CD4-positive, alpha-beta T cell treated with Interleukin-17A for 4 hours (primary cell): ENCODE measurements at places on chromosomes 11 and 22.

- no peak for DNase-seq
Measured at GRCh38 chr11:70608568-70609470, 210.5 kb downstream of the CTTN start.

GRCh38 chr11:120942701-120943100 lies 81.2 kb upstream of the TBCEL start:
- no peak for DNase-seq

GRCh38 chr11:33443684-33444083 lies 186.5 kb downstream of the HIPK3 start:
- no peak for DNase-seq

GRCh38 chr11:59710136-59710847 lies 3.4 kb downstream of the OR10V1 start:
- no peak for DNase-seq

GRCh38 chr11:61266602-61267001 lies 25.6 kb downstream of the PGA5 start:
- DNase-seq: no peak

- DNase-seq: no peak
Measured at GRCh38 chr22:21626735-21627469, 2.9 kb downstream of the YDJC start.

- no peak for DNase-seq
Measured at GRCh38 chr22:23688121-23688520, 2.7 kb upstream of the RGL4 start.

GRCh38 chr22:26903030-26903856 lies 245.9 kb downstream of the MIAT start:
- DNase-seq: peak; percentile 7

DNA sequence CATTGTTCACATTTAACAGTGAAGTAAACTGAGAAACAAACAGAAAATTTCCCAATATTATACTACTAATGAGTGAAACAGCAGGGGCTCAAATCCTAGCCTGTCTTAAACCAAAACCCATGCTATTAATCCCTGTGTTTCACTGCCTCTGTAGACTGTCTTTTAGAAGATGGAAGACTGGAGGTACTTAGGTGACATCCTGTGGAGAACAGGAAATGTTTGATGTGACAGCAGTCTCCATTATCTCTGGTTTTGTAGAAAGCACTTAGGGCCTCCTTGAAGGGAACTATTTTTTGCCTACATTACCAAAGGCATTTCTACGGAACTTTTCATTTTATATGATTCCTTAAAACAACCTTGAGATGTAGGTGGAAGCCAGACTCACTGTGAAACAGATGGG lies 288.1 kb upstream of the SORL1-AS1 start:
- DNase-seq: no peak

GRCh38 chr11:119797123-119797611 lies 68.2 kb upstream of the NECTIN1 start:
- no peak for DNase-seq

- DNase-seq: no peak
Measured at GRCh38 chr11:95897731-95898130, 26.2 kb downstream of the MTMR2 start.

DNA sequence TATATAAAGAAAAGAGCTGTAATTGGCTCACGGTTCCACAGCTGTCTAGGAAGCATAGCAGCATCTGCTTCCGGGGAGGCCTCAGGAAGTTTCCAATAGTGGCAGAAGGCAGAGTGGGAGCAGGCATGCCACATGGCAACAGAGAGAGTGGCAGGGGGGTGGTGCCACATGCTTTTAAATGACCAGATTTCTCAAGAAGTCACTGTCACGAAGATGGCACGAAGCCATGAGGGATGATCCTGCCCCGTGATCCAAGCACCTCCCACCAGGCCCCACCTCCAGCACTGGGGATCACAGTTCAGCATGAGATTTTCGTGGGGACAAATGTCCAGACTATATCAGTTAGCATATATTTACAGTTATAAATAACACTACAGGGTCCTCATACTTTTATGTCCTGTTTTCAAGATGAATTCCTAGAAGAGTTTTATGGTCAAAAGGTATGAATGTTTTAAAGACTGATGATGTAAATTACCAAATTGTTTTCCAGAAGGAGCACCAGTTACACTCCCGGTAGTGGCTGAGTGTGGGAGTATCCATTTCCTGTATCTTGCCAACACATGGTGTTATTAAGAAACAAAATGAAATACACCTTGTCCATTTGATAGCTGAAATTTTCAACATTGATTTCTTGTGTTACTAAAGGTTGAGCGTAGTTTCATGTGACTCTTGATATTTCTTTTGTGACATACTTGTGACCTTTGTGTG lies 19.2 kb downstream of the FAM118A start:
- DNase-seq: no peak

- DNase-seq: no peak
Measured at GRCh38 chr22:27771637-27772036, 29.9 kb downstream of the MN1 start.

GRCh38 chr11:22577854-22578253 lies 47.8 kb downstream of the FANCF start:
- no peak for DNase-seq

DNA sequence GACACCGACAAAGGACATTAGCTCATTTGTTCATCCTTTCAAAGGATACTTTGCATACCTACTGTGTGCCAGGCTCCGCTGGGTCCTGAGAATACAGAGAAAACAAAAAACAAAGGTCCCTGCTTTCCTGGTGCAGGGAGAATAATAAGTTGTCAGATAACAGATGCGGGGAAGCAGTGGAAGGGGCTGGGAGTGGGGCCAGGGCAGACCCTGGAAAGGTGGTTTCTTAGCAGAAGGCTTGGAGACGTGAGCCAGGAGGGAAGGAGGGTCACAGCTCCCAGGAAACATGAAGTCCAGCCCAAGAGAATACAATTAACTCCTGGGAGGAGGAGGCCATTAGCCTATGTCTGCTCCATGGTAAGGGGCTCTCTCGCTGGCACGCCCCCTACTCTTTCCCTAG lies 9.8 kb upstream of the ANO1 start:
- DNase-seq: no peak

DNA sequence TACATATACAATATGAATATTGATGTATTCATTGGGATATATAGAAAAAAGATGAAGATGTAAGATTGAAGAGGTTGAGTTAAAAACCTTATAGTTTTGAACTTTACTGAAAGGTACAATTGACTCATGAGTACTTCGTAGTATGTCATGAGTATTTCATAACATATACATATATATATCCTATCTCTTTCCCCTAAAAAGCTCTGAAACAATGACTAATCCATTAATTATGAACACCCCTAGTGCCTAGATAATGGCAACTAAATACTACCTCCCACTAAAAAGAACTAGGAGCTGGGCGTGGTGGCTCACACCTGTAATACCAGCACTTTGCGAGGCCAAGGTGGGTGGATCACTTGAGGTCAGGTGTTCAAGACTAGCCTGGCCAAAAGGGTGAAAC lies 31.5 kb downstream of the SLC35F2 start:
- DNase-seq: no peak

DNA sequence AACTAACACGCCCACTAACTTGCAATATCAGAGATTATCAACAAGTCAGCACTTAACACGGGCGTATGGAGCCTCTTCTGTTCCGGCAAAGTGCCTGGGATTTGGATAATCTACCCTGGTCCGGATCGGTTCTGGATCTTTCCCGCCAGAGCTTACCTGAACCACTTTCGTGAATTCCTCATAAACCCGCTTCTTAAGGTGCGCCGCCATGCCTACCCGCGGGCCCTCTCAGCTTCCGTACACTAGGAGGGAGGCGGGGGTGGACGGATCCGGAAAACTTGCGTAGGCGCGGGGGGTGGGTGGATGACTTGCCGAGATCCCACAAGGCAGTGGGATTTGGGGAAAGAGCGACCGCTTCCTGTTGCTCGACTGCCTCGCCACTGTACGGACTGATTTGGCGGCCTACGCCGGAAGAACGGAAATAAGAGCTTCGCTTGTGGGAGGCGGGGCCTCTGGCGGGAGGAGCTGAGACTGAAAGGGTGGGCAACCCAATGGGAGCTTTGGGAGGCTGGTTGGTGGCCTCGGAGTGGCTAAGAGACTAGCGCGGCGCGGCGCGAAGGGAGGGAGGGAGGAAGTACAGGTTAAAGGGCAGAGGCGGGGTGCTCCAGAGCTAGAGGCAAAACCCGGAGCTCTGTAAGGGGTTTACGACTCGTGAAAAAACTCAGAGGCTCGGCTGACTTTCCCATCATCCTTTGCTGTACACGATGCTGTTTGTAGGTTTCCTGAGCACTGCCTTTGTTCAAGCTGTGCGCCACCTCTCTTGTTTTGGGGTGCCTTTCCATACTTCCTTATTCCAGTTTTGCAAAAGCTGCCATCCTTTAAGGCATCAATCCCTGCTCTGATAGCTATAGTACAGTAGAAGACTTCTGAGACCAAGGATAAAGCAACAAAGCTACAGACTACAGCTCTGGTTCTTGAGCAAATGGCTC lies at the start of gene INTS4:
INTS4 (minus strand) TSS at position 235 of the 929 bp plus-strand sequence; CDS start at position 210, 25 bp downstream.
- DNase-seq: peak; percentile 98

DNA sequence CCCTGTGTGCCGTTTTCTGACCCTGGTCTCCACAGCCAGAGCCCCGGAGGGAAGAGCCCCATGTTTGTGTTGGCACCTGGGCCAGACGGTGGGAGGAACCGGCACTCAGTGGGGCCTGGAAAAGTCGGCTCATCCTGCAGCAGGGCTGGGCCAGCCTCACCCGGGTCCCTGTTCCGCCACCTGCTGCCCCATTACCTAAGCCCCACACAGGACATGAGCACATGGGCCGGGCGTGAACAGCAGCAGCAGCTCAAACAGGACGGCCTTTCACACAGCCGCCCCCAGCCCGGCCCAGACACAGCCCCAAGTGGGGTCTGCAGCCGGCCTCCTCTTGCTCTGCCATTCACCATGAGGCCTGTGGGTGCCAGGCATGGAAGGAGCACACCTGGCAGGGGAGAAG lies 302.4 kb downstream of the MN1 start:
- DNase-seq: no peak

- no peak for DNase-seq
Measured at GRCh38 chr11:125228445-125228844, 63.9 kb downstream of the PKNOX2 start.

DNA sequence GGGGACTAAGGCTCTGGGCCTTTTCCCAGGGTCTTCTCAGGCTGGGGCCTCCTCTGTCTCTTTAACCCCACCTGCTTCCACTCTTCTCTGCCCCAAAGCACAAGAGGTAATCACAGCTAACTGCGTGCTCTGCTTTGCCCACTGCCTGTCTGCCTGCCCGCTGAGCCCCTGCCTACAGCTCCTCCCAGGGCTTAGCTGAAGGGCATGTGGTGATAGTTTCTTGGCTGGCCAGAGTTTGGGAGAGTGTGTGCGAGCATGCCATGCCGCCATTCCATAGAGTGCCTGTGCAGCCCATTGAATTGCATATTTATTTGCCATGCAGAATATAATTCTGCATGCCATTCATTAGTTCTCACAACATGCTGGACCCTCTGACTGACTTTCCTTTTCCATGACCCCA lies 32.5 kb downstream of the PHLDB1 start:
- no peak for DNase-seq

DNA sequence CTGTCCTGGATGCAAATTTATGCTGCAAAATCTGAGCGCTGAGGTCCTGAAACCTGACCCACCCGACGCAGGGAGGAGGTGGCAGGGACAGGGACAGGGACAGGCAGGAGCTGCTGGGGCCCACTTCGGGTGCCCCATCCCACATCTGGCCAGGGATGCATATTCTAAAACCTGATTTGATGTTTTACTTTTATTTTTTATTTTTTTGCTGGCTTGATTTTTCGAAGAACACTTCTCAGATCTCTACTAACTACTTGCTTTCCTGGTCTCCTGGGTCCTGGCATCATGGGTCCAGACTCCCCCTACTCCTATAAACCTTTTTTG lies 652 bp upstream of the PVALB start:
- DNase-seq: no peak

DNA sequence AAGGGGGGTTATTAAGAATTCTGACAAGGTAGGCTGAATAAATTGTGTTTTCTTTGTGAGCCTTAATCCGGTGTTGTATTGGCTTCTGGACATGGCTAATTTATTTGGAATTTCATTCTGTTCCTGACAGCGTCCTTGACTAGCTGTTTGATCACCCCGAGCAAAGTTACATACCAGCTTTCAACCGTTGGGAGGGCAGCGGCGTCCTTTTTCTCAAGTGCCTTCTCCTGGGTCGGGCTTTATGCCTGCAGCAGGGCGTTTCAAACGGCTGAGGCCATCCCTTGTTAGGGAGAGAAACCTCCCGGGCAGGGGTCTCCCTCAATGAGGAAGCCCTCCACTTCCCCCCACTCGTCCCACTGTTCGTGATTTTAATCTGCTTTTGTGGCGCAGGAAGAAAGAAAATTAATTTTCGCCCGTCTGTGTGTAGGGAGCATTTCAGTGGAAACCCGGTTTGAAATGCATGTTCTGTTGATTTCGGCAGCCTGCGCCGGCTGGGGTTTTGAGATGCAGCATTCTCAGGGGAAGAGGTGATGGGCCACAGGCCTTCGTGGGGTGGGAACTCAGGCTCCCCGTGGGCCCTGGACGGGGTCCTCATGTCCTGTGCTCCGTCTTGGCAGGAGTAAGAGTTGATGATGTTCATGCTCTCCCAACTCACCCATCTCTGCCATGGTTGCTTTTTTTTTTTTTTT lies 2.9 kb upstream of the SMIM38 start:
- DNase-seq: no peak

DNA sequence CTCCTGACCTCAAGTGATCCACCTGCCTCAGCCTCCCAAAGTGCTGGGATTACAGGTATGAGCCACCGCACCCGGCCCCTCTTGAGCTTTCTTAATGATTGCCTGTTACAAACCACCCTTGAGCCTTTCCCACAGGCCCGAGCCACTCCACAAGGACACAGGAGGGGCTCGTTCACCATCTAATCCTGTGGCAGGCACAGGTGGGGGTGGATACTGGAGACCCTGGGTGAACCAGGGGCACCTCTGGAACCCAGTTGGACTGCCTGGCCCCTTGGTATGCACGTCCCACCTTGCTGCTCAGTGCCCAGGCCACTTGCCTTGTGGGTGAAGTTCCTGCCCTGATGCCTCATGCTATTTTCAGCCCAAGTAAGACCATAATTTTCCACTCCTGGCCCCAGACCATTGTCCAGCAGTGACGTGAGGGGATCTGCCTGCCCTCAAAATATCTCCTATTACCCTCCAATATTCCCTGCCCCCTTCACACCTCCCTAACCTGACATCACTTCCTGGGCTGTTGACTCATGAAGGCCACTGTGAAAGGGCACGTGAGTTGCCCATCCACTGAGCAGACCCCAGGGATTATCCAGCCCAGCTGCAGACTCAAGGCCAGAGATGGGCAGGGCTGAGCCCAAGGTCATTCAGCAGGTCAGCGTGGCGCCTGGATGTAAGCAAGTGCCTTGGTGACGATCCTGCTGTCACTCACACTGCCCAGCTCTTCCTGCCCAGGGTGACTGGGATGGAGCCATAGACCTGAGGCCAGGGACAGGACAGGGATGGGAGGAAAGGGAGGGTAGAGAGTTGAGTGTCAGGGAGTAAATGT lies 19.6 kb downstream of the P2RY2 start:
- no peak for DNase-seq

DNA sequence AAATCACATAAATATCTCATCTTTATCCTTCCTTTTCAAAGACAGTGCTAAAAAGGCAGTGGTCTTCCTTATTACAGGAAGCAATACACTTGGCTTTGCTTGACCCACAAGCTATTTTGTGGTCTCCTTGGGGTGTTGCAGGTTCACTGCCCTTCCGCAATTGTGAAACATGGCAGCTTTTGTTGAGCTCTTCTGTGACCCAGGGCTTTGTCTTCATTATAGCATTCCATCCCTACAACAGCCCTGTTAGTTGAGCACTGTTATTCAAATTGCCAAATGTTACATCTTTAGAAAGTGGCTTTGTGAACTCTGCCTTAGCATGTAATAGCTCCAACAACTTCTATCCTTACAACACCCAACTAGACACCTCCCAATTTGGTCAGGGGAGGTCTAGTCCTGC lies 107.1 kb downstream of the OPCML start:
- DNase-seq: no peak

- no peak for DNase-seq
Measured at GRCh38 chr11:44451706-44452105, 113.8 kb upstream of the CD82 start.
